AG04450 (cell line): ENCODE measurements at places on chromosomes 1 and 21.

DNA sequence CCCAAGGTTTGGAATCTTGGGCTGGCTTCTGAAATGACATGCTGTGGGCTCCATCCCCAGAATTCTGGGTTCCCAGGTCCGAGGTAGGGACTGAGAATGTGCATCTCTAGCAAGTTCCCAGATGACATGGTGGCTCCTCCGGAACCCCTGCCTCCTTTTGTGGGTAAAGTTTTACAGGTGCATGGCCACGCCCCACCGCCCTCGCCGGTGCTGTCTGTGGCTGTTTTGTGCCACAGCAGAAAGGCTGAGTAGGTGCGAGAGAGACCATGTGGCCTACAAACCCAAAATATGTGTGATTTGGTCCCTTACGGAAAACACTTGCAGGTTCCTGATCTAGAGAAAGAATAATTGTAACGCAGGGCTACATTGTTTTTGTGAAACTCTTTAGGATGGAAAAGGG, 30.9 kb downstream of the SKI start:
- DNase-seq = no peak

GRCh38 chr1:64482720-64483119, 12.8 kb downstream of the CACHD1 start:
- DNase-seq = no peak

- DNase-seq = no peak
Observed at GRCh38 chr1:52697795-52698674, at the start of gene COA7. TSS of gene COA7 (minus strand) at chr1:52698347. CDS start at chr1:52698326, 21 bp downstream.

DNA sequence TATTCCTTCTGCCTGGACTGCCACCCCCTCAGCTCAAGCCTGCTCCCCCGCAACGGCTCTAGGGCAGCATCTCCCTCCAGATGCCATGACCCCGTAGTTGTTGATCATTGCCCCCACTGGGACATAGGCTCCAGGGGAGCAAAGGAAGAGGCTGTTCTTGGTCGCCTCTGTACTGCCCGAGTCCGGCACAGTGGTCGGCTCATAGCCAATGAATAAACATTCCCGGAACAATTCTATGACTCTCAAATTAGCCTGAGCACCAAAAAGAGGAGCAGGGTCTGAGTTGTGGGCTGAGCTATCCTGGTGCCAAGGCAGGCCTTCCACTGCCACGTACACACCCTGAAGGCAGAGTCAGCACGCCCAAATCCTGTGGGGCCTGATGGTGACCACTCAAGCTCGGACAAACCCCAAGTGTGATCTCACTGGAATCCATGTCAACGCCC, 33.1 kb downstream of the CAPZB start:
- no peak for DNase-seq

GRCh38 chr1:226373376-226373775, 34.5 kb downstream of the PARP1 start:
- no peak for DNase-seq

- DNase-seq = peak; percentile 13
Observed at GRCh38 chr1:78619803-78620579, at the start of gene IFI44L. TSS of gene IFI44L (plus strand) at chr1:78620448. CDS start at chr1:78627916, 7,468 bp downstream.

DNA sequence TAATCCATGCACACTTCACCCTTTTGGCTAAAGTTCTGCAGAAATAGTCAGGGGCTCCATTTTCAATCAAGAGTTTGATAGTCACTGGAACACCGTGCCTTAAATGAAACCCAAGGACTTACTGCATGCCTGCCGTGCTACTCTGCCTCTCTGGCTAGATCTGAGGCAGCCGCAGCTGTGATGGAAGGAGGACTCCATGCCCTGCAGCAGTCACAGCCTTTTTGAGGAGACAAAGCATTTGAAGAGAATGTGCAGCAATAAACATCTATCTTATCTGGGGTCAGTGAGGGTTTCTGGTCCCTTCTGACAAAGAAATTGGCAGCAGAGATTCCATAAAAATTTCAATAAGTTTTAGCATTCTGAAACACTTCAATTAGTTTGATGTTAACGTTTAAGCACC, 78.0 kb downstream of the BCAR3 start:
- no peak for DNase-seq

- DNase-seq = no peak
Observed at GRCh38 chr1:110338309-110338885, 780 bp upstream of the RBM15 start.

- peak; percentile 91 for DNase-seq
Observed at GRCh38 chr1:93701629-93702028, 20.0 kb upstream of the BCAR3 start.

DNA sequence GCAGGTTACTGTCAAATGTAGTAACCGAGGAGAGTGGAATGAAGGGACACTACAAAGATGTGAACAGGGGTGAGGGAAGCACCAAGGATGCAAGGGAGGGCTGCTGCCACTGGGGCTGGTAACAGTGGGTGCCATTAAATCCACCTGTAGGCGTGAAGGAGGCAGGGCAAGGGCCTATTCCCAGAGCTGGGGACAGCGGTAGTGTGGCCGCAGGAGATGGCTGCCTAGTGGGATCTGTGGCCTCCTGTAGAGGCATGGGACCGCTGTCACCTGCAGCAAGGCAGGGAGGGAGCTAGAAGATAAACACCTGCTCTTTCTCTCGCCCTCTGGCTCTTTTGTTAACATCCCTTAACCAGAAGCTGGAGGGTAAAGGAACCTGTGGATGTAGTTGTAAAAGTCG, 80.5 kb upstream of the CNIH3 start:
- DNase-seq = no peak

DNA sequence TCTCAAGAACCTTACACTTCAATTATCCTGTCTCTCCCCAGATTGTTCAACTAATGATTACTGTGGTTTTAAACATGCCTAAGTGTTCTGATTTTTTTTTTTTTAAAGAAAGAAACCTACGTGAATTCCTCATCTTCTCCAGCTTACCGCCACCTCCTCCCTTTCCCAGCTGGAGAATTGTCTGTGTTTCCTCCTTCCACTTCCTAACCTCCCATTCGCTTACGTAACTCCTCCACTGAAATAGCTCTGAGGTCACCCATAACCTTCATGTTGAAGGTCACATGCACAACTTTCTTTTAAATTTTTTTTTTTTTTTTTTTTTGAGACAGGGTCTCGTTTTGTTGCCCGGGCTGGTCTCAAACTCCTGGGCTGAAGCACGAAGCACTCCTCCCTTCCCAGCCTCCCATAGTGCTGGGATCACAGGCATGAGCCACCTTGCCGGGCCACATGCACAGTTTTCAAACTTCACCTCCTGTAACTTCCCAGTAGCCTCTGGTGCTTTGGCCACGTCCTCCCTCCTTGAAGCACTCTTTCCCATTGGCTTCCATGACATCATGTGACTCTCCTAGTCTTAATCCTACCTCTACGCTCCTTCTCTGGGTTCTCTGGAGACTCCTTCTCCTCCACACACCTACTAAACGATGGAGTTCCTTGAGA, 9.8 kb upstream of the CAPZB start:
- no peak for DNase-seq

- no peak for DNase-seq
Observed at GRCh38 chr1:81547912-81548303, 252.8 kb upstream of the ADGRL2 start.

DNA sequence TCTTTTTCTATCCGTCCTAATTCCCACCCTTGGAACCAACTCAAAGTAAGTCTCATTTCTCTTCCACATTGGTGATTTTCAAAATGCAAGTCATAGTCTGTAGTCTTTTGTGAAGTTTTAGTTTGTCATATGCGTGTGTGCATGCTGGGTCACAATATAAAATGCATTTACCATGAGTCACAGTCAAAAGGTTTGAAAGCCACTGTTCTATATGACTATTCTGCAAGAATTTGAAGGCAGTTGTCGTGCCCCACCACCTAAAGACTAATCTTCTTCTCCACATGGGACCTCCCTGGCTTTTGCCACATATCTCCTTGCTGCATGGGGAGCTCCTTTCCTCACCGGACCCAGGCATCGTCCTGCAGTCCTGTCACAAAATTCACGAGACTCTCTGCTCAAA, 1.6 kb downstream of the STPG1 start:
- DNase-seq = no peak

- no peak for DNase-seq
Observed at GRCh38 chr1:83511146-83511726, 487.7 kb downstream of the TTLL7 start.

DNA sequence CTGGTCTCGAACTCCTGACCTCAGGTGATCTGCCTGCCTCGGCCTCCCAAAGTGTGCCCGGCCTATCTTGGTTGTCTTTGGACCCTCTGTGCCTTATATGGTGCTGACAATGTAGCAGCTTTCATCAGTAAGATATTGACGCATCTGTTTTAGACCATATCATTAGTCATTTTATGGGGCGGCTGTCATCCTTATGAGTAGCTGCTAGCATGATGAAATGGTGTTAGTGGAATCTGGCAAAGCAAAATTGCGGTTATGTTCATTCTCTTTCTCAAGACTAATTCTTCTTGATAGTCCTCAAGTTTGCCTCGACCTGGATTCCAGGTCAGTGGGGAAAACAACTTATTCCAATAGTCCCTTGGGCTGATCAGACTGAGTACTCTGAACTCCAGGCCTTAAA, 199.9 kb downstream of the PRDM2 start:
- no peak for DNase-seq

GRCh38 chr1:199472018-199472417, 555.5 kb upstream of the NR5A2 start:
- no peak for DNase-seq

DNA sequence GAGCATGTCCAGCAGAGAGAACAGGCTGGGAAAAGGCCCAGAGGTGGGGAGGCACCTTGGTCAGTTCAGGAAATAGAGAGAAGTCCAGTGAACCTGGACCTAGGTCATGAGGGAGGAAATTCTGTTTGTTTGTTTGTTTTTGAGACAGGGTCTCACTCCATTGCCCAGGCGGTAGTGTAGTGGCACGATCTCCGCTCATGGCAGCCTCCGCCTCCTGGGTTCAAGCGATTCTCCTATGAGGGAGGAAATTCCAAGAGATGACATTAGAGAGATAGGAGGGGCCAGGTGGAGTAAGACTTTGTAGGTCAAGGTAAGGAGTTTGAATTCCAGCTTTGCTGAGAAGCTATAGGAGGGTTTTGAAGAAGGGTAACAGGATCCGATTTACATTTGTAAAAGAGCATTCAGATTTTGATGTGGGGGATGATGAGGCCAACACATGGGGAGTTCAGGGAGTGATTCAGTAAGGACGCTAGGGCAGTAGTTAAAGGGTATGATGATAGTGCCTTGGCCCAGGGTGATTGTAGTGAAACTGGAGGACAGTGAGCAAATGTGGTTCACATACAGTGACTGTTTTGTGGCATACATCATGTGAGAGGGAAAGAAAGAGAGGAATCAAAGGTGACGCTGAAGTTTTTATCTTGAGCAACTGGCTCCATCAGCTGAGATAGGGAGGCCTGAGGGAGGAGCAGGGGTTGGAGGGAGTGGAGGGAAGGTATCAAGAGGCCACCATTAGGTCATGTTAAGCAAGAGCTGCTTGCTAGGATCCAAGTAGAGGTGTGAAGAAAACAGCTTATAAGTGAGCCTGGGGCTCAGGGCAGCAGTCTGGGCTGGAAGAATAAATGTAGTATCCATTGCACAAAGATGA, 8.3 kb upstream of the TRABD2B start:
- DNase-seq = no peak

DNA sequence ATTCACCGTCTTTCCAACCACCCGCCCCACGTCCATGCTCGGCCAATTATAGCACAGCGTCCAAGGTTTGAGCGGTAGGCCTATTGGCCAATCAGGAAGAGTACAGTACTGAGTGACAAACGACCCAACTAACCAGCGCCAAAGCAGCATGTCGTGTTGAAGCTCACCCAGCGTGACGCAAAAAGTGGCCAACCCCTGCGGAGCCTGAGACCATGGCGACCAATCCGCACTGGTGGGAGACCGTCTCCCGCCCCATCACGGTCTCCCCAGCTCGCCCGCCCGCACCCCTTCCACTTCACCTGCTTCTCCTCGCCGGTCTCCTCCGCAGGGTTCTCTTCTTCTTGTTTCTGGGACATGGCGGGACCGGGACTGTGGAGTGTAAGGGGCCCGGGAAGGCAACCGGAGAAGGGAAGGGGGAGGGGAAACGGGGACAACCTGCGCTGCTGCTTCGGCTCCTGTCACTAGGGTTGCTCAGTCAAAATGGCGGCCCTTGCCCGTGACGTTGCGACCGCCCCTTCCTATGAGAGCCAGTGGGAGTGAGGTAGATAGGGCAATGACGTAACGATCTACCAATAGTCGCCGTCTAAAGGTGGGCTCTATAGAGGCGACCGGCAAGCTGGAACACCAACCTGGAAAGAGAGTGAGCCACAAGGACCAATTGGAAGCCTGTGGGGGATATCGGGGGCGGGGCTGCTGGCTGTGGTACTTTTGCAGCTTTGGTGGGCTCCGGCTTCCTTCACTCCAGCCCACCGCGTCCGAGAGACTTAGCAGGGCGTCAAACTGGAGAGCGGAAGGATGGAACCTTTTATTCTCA, at the start of gene ENSA:
Gene ENSA, minus strand, starts transcription at position 498 of the 814 bp plus-strand sequence. Its CDS starts 142 bp downstream, at position 356.
- DNase-seq = peak; percentile 99

DNA sequence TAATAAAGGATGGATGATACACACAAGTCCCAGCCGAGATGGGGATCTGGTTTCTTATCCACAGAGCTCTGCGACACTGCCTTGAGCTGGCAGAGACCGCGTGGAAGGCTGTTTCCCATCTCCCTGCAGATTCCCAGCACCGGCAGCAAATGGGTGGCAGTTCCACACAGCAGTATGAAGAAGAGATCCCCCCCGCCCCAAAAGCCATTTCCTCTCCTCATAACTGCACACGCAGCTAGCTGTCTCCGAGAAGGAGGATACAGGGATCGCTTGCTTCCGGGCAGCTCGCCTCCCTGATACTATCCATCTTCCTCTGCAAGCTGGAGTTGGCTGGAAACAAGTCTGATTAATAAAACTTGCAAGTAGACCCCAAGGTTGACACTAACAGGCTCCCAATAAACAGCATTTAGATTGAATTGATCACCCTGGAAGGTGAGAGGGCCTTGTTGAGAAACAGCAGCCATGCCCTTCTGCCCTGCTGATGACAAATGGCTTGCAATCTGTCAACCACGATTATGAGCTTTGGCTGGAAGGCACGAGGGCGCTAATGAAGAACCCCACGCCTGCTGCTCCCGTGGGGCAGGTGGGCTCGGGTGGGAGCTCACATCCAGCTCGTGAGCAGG, 642.3 kb downstream of the AJAP1 start:
- DNase-seq = no peak

GRCh38 chr21:44283948-44284347, 1.7 kb upstream of the AIRE start:
- DNase-seq = no peak

DNA sequence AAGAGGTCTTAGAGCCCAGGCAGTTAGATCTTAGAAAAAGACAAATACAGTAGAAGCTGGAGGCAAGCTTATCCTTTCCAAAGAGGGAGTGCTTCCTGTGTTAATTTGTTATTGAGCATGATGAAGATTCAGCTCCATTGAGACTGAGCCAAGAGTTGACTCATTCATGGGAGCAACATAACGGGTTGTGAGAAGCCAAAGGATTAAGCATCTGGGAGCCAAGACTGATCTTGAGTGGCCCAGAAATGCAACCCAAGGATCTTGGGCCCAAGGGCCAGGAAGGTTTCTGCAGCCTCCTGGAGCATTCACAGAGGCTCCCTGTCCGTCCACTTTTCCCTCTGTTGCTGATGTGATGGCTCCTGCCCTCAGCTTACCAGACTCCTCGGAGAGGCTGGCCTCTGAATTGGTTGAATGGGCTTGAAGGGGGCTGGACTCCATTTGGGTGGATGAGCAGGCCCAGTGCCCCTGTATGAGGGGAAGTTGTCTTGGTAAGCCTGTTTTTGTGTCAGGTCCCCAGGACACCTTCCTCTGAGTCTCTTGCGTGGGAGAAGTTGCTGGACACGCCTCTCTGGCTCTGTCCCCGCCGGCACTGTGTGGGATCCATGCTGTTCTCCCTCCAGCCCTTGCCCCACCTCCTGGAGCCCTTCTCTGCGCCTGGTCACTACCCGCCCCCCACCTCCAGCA, 42.4 kb downstream of the PDE9A start:
- no peak for DNase-seq

GRCh38 chr1:109884242-109884891, 26.3 kb upstream of the CSF1 start:
- no peak for DNase-seq
